ENCODE measurements at places on chromosomes 6 and 20.

GRCh38 chr20:54011346-54011745 lies 59.0 kb downstream of the BCAS1 start:
- no peak for DNase-seq

GRCh38 chr20:36483919-36484808 lies 57.2 kb upstream of the MYL9 start:
- no peak for DNase-seq

GRCh38 chr6:87200469-87201175 lies 45.3 kb downstream of the ZNF292 start:
- no peak for DNase-seq

GRCh38 chr6:39905640-39905975 lies 28.7 kb downstream of the MOCS1 start:
- no peak for DNase-seq

GRCh38 chr6:134035823-134036296 lies 16.6 kb downstream of the SLC2A12 start:
- peak; percentile 28 for DNase-seq

DNA sequence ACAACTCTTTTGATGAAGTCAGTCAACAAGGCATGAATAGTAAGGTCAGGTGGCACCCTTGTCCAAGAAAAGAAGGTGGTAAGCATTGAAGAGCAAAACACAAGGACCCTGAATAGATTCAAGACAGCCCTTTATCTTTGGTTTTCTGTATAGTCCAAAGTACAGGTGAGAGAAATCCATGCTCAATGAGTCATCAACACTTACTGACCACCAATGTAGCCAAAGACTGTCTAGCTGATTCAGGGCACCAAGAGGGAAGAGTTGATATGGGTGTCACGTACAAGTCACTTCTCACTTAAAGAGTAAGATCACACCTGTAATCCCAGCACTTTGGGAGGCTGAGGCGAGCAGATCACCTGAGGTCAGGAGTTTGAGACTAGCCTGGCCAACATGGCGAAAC lies 528.3 kb downstream of the CD83 start:
- no peak for DNase-seq

- peak; percentile 51 for DNase-seq
Observed at GRCh38 chr6:168355716-168356522, 36.3 kb upstream of the DACT2 start.

GRCh38 chr6:108071736-108072276 lies 2.7 kb downstream of the OSTM1 start:
- DNase-seq = no peak

DNA sequence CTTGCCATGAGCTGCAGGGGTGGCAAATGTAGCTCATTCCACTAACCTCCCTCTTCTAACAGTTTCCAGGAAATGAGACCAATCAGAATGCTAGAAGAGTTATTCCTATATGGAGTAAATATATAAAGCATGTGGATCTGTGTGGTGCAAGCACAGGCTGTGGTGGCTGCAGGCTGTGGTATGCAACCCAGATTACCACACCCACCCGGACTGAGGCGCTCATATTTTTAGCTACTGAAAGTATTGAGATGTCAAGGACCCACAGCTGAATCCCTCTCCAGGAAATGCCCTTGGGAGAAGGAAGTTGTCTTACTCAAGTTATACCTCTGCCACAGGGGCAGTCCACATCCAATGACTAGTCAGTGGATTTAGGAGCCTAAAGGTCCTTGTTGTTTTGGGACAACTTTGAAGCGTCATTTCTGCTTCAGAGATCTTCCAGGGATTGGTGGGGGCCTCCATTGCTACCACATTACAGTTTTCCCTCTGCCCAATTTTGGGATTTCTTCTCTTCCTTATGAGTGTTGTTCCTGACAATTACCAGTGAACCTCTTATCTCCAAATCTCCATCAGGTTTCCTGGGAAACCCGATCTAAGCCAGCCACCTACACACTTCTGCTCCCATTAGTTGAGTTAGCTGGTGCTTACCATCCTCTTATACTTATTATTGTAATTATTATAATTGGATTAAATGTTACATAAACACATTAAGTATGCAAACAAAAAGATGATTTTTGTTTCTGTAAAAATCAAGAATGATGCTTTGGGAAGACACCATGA lies 12.1 kb upstream of the REPS1 start:
- no peak for DNase-seq

- DNase-seq = no peak
Observed at GRCh38 chr6:90369024-90369519, 72.4 kb upstream of the BACH2 start.

- DNase-seq = no peak
Observed at GRCh38 chr20:58994390-58995159, 12.5 kb downstream of the CTSZ start.

Measured in hippocampal formation (tissue), 2 donors.